ENCODE measurements at places on chromosomes 16 and 17.

DNA sequence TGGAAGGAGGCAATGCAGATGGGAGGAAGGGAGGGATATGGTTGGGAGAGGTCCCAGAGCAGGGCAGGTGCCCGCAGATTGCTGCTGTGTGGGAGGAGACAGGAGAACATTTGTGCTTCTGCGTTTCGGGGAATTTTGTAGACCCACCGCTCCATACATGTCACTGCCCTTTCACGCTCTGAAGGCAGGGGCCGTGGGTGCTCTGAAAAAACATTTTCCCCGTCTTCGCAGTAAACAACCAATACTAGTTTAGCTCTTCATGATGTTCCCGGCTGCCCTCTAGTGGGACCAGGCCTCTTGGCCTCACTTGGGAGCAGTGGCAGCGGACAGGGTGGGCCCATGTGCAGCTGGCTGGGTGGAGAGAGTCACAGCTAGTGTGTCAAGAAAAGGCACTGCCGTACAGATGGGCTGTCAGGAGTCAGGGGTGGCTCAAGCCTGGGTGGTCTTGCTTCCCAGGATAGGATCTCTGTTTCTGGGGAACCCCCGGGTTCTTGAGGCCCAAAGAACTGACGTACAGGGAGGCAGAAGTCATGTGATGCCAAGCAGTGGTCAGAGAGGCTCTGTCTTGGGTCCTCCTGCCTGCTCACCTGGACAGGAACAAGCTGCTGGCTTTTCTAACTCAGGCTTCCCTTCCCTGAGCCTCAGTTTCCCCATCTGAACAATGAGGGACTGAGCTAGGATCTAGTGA, 46.5 kb upstream of the CPNE2 start:
- DNase-seq: peak; percentile 82

GRCh38 chr17:60600490-60601446, 775 bp downstream of the PPM1D start:
- DNase-seq: peak; percentile 86

DNA sequence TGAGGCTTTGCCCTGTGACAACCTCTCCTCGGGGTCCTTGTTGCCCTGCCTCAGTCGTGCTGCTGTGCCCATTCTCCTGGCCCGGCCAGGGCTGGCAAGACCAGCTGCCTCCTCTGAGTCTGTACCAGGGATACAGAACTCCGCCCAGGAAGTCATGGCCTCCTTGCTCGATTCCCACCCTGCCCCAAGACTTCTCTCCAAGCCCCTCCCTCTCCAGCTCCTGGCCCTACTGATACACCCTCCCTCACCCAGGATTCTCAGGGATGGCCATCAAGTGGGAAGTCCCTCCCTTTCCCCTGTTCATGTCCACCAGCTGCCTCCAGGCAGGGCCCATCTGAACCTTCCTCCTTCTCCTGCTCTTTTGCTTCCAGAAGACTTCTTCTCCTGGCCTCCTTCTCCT, 11.2 kb upstream of the TMEM208 start:
- no peak for DNase-seq

- no peak for DNase-seq
These were observed 60.9 kb downstream of the RPTOR start for GRCh38 chr17:80605326-80606066.

DNA sequence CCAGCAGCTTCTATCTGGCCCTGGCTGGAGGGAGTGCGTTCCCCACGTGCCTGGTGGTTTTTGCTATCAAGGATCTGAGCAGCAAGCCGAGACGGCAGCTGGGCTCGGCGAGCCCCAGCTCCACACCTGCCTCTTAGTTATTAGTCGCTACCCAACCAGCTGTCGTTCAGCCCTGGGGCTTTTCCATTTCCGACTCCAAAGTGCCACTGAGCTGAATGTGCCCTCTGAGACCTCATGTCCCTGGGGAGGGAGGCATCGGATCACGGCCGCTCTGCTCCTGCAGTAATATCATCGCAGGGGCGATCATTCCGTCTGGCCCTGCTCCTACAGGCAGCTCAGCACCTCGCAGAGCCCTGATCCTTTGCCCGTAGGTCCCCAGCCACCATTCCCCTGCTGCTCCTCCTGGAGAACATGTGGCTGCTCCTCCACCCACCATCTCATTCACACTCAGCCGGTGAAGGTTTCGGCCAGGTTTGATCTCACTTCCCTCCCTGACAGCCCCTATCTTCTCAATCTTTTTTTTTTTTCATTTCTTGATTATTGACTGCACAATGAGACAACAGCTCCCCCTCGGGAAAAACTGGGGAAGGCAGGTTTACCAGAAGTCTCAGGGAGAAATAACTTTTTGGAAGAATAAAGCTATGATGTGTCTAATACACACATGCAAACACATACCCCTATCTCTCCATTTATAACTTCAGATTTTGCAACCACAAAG, 86.7 kb downstream of the ZFHX3 start:
- DNase-seq: no peak

DNA sequence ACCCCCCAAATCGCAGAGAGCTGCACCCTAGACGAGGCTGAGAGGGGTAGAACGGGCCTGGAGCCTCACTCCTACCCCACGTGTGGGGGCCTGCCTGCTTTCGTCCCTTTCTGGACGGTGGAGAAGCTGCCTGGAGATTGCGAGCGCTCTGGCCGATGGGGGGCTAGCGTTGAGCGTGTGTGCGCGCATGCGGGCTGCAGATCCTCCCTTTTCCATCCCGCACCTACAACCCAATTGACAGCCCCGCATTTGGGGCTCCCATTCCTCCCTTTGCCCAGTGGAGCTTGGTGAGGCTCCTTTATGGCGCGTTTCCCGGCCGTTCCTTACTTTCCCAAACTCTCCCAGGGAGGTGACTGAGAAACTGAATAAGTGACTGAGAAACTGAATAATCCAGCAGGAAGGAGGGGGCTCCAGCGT, 907 bp upstream of the ESRP2 start:
- peak; percentile 58 for DNase-seq

DNA sequence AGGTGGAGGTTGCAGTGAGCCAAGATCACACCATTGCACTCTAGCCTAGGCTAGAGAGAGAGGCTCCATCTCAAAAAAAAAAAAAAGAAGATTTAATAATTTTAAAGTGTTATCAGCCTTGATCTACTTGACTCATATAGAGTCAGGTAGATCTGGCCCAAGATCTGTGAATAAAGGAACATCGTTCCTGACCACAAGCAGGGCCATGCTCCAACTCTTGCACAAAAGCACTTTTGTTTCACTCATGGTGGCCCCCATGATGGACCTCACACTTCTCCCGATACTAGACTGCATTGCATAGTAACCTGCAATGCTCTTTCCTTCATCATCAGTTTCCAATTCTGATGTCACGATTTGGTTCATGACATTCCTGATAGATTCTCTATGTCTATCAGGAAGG, 5.2 kb upstream of the MYH11 start:
- no peak for DNase-seq

DNA sequence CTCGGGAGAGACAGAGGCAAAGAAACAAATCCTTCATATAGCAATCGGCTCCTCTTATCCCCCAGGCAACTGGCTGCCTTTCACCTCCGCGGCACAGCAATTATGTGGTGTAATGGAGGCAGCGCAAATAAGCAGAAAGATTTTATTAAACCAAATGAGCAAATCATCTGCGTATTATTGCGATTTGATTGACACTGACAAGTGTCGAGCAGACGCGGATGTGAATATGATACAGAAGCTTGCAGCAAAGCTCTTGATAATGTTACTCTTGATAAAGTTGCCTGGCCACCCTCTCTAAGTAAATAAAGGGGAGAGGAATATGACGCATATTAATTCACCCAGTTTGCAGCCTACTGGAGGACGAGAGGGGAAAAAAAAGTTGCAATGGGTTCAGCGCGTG, 26.5 kb upstream of the AKTIP start:
- no peak for DNase-seq

- DNase-seq: no peak
These were observed 122.4 kb downstream of the HIC1 start for GRCh38 chr17:2177235-2177811.

DNA sequence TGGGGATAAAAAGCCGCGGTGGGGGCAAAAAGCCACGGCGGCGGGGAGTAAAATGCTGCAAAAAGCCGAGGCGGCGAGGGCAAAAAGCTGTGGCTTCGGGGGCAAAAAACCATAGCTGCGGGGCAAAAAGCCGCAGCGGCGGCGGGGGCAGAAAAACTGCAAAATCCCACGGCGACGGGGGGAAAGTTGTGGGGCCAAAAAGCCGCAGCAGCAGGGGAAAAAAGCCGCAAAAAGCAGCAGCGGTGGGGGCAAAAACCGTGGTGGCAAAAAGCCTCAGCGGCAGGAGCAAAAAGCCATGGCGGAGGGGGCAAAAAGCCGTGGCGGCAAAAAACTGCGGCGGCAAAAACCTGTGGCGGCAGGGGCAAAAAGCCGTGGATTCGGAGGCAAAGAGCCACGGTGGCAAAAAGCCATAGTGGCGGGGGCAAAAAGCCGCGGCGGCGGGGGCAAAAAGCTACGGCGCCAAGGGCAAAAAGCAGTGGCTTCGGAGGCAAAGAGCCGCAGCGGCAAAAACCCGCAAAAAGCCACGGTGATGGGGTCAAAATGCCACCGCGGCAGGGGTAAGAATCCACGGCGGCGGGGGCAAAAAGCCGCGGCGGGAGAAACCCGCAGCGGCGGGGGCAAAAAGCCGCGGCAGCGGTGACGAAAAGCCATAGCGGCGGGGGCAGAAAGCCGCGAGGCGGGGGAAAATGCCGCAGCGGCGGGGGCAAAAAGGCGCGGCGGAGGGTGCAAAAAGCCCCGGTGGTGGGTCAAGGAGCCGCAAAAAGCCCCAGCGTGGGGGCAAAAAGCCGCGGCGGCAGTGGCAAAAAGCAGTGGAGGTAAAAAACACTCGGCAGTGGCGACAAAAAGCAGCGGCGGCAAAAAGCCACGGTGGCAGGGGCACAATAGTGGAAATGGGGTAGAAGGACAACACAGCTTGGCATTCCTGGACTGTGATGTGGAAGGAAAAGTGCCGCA, 192.8 kb downstream of the SHCBP1 start:
- DNase-seq: no peak

- no peak for DNase-seq
These were observed 38.9 kb downstream of the MRPS23 start for GRCh38 chr17:57810721-57811637.

DNA sequence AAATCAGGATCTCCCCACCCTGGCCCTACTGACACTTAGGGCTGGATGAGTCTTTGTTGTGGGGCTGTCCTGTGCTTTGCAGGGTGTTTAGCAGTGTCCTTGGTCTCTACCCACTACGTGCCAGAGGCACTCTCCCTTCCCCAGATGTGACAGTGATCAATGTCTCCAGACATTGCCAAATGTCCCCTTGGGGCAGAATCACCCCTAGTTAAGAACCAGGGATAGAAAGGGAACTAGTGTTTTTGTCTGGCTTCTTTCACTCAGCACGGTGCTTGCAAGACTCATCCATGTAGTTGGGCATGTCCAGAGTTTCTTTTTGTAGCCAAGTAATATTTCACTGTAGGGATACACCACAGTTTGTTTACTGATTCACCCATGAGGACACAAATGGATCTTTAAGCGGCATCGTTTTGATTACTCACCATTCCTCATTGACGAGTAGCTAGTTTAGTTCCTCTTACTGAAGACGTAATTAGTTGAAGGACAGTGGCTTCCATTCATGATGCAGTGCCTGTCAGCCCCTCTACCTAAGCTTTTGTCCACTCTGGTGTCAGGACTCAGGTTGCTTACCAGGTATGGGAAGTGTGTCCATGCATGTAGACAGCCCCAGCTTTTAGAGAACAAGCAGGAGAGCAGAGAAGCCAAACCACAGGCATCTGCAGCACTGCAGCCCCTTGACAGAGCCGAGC, 26.0 kb upstream of the ITGB4 start:
- no peak for DNase-seq

DNA sequence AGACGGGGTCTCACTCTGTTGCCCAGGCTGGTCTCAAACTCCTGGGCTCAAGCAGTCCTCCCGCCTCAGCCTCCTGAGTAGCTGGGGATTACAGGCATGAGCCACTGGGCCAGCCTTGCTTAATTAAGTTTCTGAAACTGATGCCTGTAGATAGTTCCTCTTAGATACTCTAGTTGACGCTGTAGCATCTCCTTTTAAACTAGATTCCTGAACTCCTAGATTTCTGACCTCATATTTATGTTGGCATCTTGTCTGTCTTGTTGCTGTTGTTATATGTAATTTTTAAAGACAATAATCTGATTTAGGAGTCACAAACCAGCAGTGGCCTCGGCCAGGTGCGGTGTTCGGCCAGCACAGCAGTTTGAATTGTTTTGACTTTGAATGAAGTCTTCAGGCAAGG, 37.5 kb downstream of the DHRS7B start:
- no peak for DNase-seq

GRCh38 chr16:15052747-15053476, 3.0 kb downstream of the NTAN1 start:
- no peak for DNase-seq

Measured in neural progenitor cell (in vitro differentiated cells).